Astrocyte of the spinal cord (primary cell): ENCODE measurements at places on chromosomes 1 and 21.

DNA sequence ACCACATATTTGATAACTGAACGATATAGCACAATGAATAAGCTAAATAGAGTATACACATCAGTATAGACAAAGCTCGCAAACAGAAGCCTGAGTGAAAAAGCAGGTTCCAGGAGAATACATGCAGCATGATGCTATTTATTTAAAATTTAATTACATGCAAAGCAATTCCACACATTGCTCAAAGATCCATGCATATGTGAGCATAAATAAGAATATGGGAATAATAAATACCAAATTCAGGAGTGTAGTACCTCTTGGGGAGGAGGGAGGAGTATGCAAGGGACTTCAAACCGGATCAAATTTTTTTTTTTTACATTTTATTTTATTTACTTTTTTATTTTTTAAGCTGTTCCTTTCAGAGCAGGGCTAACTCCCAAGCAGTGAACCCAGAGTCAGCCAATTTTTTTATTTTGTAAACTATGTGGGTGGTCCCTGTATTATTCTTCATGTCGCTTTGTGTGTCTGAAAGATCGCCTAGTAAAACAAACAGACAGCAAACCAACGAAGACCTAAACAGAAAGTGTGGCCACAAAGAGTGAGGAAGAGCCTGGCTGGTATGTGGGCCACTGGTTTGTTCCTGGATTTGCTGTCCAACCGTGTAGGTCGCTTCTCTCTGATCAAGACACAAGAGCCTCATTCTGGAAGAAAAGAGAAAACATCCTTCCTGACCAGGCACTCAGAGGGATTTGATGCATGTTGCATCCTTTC, 4.2 kb upstream of the SHISAL2A start:
- no peak for DNase-seq

DNA sequence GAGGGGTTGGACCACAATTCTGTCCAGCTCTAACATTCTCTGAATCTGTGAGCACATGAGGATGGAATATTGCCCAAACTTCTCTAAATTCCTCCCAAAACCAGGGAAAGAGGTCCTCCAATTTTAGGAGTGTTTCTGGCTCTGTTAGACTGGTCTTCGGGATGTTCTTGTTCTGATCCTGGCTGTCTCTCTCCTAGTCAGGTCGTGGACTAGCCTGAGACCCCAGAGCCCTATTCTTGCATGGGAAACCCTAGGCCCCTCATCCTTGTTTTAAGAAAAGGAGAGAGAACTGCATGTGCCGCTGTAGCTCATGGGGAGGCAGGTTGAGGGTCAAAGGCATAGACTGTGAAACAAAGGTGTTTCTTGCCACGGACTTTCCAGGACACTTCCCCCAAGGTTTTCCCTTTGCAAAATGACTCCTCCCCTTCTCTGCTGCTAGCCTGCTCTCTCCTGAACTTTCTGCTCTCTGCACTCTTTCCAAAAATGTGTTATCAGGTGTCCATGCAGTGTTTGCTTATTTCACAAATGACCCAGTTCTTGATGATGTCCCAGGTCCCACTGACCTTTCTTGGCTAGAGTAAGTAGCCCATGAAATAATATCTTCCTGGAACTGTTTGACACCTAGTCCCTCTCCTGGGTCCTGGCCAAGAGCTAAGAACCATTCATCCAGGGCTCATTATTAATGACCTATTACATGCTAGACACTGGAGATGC, 29.3 kb upstream of the RD3 start:
- DNase-seq = no peak

DNA sequence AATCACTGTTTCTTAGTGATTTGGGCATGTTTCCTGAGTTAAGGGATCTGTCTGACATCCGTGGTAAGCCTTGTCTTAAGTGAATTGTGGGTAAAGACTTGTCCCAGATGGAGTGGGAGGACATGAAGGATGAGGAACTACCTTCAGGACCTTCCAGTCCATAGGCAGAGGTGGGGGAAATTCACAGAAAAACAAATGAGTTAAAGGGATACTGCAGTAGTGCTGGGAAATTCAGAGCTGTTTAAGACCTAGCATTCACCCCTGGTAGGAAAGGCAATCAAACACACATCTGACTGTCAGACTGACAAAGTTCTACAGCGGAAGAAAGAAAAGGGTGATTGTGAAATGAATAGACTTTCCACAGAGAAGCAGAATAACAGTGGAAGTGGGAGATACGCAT, 3.0 kb downstream of the GNAT2 start:
- no peak for DNase-seq

DNA sequence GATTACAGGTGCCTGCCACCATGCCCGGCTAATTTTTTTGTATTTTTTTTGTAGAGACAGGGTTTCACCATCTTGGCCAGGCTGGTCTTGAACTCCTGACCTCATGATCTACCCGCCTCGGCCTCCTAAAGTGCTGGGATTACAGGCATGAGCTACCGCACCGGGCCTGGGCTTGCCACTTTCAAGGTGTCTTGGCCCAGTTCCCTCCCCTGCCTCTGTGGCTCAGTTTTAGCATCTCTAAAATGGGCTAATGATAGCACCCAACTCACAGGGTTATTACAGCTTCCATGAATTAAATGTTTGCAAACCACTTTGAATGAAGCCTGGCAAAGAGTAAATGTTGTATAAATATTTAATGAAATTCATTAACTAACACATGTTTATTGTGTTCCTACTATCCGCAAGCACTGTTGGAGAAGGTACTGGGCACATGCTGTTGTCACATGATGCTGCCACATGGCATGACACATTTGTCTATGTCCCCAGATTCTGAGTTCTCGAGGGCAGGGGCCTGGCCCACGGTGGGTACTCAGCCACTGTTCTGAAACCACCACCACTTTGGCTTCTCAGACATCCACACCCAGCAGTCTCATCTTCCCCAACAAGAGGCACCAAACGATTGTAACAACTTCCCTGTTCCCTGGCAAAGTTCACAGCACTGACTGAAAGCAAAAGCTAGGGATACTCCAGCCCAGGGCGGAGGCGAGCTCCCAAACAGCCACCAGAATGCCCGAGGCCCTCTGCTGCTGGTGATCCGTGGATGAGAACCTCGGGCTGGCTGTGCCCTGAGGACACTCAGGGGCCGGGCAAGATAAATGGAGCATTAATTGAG, 9.7 kb downstream of the IFFO2 start:
- no peak for DNase-seq

DNA sequence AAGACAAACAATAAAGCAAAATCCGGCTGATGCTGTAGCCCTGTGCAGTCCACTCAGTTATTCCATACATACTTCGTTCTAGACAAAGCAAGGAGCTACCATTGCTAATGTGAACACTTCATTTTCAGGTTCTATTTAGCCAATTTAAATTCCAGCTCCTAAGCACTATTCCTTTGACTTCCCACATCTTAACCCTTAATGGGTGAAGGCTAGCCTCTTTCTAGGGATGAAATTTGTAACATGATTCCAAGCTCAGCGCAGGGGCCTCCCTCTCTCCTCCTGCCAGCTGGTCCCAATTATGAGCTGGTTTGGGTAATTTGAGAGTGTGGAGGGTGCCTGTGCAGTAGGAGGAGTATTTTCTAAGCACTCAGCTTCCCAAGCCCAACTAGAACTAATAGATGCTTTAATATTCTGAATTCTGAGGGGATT, 53.9 kb upstream of the PTGFRN start:
- DNase-seq = peak; percentile 86

DNA sequence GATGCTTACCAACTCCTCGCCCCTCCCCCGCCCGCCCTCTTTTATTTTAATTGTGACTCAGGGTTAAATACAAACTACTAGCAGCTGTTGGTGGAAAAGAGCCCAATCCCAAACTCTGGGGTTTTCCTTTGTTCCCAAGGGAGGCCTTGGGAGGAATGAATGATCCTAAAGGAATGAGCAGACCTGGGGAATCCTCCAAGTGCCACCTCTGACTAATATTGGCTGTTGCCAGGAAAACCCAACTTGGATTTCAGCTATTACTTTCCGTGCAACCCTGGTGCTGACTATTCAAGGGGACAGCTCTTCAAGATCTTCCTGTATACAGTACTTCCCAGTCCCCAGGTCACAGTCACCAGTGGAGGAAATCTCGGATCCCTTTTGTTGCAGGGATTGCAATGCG, 1.3 kb upstream of the S100A10 start:
- DNase-seq = peak; percentile 95

GRCh38 chr1:44174630-44175029, 33.2 kb upstream of the KLF18 start:
- no peak for DNase-seq

DNA sequence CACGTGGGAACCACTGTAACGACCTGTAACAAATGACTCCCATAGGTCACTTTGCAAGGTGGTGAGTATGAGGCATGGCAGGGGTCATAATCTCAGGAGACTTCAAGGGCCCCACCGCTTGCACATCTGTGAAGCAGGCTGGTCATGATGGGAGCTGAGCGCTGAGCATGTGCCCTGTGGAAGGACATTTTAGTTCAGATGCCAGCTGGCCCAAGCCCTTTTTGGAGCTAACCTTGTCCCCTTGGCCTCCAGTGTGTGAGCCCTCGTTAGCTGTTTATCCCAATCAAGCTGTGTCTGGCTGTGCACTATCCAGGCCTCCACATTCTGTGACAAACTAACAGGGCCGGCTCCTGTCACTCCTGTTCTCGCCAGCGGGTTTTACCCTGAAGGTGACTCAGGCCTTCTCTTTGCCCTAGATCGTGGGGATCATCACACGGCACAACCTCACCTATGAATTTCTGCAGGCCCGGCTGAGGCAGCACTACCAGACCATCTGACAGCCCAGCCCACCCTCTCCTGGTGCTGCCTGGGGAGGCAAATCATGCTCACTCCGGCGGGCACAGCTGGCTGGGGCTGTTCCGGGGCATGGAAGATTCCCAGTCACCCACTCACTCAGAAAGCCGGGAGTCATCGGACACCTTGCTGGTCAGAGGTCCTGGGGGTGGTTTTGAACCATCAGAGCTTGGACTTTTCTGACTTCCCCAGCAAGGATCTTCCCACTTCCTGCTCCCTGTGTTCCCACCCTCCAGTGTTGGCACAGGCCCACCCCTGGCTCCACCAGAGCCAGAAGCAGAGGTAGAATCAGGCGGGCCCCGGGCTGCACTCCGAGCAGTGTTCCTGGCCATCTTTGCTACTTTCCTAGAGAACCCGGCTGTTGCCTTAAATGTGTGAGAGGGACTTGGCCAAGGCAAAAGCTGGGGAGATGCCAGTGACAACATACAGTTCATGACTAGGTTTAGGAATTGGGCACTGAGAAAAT, 7.6 kb downstream of the NPPA start:
- DNase-seq = no peak

- DNase-seq = no peak
These were observed 123.6 kb upstream of the KAZN start for GRCh38 chr1:14474856-14475255.

DNA sequence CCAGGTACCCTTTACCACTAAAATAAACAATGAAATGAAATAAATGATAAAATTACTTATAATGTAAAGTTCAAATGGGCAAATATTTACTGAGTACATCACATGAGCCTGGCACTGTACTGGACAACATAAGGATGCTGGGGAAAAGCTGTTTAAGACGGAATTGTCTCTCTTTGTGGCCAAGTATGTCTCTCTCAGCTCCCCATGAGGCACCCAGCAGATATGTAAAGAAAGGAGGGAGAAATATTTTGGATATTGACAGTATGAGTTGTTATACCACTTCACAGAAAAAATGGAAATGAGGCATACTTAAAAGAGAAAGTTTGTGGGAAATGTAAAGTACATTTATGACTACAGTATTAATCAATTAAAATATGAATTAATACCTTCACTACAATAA, 1.0 kb upstream of the TNFSF4 start:
- DNase-seq = no peak

GRCh38 chr1:37714689-37715088, 22.4 kb downstream of the CDCA8 start:
- DNase-seq = no peak

DNA sequence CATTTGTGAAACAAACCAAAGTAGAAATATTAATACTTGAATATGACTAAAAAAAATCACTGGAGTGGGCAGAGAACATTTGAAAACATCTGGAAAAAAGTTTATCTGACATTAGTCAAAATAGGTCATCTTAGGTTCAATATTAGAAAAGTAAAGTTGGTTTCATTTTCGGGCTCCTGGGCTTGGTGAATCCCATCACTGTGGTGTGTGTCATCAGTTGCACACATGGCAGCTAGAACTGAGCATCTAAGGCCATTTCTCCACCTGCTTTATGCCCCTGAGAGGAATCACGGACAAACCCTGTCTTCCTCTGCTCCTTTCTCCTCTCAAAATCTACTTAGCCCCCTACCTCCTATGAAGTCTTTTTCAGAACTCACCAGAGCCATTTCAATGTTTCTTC, 5.4 kb downstream of the HSD11B1 start:
- DNase-seq = no peak

DNA sequence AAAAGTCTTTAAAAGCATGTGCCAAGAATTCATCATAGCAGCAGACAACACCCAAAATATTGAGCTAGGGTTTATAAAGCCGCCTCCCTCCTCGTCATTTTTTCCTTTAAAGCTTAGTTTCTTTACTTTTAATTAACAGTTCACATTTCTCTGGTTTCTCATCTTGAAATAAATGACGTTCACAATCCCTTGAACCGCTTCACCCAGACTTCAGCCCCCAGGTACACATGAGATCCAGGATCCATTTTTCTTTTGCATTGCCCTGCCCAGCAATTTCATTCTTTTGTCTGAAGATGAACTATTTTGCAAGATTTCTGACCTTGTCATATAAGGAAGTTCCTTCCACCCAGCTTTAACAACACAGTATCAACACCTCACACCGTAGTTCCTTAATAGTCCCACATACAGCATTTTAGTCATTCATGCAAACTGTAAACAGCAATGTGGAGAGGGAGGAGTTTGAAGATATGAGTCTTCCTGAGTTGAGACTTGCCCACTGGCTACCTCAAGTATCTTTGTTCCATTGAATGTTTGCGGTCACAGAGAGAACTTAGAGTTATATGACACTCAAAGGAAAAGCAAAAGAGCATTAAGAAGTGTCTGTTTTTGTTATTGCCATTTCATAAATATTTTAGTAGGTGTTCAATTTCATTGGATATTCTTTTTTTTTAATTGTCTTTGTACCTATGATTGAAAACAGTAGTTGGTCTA, 35.3 kb upstream of the CACYBP start:
- DNase-seq = no peak

DNA sequence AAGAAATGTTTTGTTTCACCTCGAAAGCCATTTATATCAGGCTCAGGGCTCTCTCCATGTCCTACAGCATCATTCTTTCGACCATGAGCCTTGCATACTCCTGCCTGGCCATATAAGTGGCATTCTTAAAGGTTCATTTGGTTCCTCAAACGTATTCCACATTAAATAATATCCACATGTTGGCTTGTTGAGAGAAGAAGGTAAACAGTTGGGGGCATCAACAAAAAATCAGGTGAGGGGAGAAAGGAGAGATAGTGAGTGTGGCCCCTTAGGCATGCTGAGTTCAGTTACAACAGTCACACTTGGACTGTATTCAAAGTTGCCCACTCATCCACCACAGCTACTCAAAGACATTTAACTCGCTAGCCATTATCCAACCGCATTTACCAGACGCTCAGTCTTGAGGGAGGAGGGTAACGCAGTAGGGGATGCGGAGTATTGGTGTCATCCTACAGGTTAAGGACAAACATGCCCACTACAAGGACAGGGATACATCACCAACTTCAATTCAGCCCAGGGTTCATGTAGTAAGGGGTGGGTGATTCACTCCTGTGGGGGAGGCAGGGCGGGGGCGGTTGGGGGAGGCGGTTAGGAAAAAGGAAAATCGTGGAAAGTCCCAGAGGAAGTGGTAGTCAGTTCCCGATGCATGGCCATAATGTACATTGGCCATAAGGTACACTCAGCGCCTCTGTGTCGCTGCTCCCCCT, 1.4 kb downstream of the ZNF697 start:
- peak; percentile 83 for DNase-seq

GRCh38 chr1:119139403-119139802, 1.1 kb downstream of the WARS2 start:
- DNase-seq = no peak

GRCh38 chr1:23339632-23340031, 4.5 kb downstream of the HNRNPR start:
- DNase-seq = no peak
